ENCODE measurements at places on chromosomes 13 and 19.

DNA sequence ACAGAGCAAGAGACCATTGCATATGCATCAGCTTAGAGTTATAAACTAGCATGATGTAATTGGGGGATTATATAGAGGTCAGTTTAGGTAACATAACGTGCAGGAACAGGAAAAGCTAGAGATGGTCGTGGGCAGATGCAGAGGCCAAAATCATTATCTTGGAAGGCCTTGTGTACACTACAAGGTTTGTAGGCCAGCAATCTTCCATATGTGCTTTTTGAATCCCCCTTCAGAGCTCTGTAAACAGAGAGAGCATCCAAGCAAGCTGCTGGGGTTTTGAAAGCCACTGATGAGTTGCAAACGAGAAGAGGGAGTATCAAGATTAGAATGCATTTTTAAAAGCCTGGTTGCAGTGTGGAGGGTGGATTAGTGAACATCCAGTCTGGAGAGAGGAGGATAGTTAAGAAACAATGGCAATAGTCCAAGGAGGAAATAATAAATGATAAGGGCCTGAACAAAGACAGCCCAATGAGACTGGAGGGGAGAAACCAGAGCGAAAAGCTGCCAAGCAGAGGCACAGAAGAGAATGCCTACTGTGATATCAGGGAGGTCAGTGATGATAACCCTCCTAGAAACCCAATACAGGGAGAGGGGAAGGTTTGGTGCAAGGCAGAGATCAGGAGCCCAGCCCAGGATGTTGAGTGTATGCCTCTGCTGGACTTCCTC lies 109.6 kb downstream of the ZAR1L start:
- DNase-seq: no peak

- no peak for DNase-seq
These were observed 81.1 kb downstream of the CHST8 start for GRCh38 chr19:33702606-33703437.

DNA sequence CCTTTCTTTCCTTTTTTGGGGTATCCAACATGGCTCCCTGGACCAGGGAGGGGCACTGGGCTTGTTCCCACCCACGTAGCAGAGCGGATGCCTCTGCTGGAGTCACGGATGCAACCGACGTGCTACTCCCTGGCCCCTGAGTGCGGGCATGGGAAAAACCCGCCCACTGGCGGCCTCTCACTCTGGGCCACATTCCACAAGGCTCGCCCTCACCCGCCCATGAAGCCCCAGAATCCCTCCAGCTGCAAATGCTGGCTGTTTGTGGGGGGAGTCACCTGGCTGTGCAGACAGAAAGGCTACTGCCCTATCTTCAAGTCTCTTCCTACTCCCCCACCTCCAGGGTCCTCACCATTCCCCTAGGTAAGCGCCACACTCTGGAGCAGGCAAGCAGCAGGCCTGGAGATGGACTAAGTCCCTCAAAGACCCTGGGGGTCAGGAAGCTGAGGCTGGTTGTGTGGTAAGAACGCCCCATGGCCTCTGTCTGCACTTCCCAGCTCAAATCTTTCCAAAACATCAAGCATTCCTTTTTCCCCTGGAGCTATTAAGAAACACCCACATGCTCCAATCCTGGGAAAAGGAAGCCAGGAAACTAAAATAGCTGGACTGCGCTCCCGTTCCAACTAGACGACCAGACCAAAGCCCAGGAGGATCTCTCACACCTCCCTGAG lies 17.9 kb upstream of the EPHX3 start:
- no peak for DNase-seq

DNA sequence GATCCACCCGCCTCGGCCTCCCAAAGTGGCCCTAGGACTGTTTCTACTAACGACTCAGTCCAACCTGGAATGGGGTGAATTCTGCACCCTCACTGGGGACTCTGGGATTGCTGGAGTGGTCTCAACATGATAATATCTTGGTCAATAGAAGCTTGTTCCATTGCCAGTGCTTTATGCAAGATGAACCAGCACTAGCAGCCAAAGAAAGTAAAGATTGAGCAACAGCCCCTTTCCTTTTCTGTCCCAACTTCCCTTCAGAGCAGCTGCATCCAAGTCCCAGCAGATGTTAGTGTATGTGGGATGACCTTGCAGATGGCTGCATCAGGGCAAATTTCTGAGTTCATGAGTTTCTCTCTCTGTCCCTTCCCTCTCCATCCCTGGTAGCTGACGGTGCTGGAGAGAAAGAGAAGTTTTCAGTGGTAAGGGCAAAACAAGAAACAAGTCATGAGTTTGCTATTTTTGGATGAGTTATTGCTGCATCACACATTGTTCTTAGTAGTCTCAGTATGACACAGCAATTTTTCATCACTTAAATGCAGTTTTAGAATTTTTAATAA lies 183.6 kb upstream of the EDNRB start:
- DNase-seq: no peak

GRCh38 chr13:95185851-95186250 lies 115.4 kb downstream of the ABCC4 start:
- DNase-seq: peak; percentile 34

DNA sequence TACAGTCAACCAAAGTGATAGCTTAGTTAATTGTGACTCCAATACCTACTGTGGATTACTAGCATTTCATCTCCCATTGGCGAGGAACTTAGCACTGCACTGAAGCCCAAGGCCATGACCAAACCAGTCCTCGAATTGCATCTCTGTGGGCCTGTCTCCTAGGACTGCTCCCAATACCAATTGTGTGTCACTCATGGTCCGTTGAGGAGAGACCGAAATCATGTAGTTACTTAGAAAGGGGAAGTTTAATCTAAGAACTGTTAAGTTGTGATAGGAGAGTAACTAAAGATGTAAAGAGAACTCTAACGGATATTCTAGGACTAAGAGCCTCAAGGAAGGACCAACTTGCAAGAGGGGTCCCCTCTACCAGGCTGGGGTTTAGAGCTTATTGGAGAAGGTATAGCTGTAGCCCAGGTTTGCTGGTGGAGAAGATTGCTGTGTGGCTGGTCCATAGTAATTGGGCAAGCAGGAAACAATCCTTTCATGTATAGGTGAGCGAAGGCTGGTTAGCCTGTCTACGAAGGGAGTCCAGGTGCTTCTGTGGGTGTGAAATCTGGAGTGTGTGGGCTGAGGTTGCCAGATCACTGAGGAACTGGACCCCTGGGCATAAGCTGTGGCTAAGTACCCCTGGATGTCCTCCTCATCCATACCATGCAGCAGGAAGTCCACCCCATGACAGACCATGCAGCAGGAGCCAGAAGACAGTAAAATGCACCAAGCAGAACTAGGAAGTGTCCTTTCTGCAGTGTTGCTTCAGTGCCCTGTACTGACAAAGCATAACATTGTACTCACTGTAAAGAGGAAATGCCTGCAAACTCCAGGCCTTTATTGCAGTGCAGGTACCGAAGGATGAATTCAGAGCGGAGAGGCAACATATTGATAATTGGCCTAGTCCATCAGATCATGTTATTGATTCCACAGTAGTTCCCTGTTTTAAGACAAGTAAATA lies 30.8 kb downstream of the DNAJC3 start:
- no peak for DNase-seq

DNA sequence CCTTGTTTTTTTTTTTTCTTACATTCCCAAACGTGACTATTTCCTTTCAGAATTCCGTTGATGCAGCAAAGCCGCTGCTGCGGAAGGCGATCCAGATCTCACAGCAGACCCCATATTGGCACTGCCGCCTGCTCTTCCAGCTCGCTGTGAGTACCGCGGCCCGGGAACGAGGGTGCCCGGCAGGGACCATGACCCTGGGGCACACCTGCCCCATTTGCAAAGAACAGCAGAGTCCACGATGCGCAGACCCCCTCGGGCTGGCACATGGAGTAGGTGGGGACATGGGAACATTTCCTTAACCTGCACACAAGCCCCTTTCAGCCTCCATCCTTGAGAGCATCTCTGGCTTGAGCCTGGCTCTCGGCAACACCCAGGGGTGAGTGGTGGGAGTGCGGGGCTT lies 16.5 kb downstream of the MAU2 start:
- DNase-seq: no peak

- DNase-seq: peak; percentile 100
These were observed at the start of the genes GYS1 and RUVBL2 for GRCh38 chr19:48993175-48994034. GYS1 (minus strand) TSS chr19:48993309; CDS start chr19:48993112, 197 bp downstream. RUVBL2 (plus strand) TSS chr19:48993887; CDS start chr19:48993912, 25 bp downstream.

- DNase-seq: peak; percentile 27
These were observed 335 bp upstream of the SOX1 start for GRCh38 chr13:112066624-112067004.

- DNase-seq: no peak
These were observed 50.3 kb upstream of the ATP11A start for GRCh38 chr13:112639521-112639920.

GRCh38 chr13:42056583-42056982 lies 8.1 kb downstream of the DGKH start:
- DNase-seq: no peak

GRCh38 chr13:37752146-37752545 lies 117.4 kb downstream of the TRPC4 start:
- DNase-seq: no peak

GRCh38 chr13:41648314-41648935 lies 191.1 kb downstream of the RGCC start:
- DNase-seq: no peak

Data from activated naive CD4-positive, alpha-beta T cell treated with Interleukin-2 at 50 U/mL for 16 hours (primary cell).